ENCODE measurements at places on chromosomes 2 and 18.

- DNase-seq: no peak
Measured at GRCh38 chr2:229856413-229856812, 65.4 kb downstream of the TRIP12 start.

DNA sequence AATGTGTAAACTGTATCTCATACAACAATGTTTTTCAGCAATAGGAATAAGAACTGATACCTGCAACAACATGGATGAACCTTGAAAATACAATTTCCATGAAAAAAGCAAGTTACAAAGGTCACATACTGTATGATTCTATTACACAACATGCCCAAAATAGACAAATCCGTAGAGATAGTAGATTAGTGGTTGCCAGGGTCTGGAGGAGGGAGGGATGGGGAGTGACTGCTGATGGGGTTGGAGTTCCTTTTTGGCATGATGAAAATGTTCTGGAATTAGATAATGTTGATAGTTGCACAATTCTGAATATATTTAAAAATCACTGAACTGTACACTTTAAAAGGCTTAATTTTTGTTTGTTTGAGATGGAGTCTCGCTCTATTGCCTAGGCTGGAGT is 33.8 kb downstream of the UBXN4 start:
- DNase-seq: no peak

DNA sequence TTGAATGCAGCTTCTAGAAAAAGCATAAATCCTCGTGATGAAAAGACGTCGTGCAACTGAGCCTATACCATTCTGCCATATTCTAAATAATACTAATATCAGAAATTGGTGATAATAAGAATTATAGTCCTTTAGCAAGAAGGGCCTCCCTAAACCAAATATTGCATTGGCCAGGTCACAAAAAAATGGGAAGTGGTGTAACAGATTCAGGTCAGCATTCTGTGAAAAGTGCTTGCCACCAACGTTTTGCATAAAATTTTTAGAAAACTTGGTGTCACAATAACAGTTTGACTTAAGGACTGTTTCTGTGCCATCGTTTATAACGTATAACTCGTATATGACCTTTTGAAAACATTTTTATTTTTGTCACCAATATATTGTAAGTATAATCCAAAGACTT is 603.6 kb downstream of the CPS1 start:
- no peak for DNase-seq

GRCh38 chr2:151718247-151718646 is 16.0 kb downstream of the NEB start:
- no peak for DNase-seq

DNA sequence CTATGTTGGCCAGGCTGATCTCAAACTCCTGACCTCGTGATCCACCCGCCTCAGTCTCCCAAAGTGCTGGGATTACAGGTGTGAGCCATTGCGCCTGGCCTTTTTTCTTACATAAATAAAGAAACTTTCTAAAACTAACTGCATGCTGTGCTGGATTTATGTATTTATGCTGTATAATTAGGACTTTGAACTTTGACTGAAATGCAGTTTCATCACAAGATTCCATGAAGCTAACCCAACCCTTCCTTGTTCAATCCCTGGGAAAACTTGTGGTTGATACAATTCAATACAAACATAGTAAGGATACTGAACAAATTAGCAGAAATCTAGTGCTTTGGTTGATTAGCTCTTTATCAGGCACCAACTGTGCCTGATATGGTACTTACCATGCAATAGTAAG is 20.9 kb upstream of the SLC35F5 start:
- DNase-seq: no peak

GRCh38 chr2:86675511-86676015 is 44.5 kb upstream of the RMND5A start:
- no peak for DNase-seq

- no peak for DNase-seq
Measured at GRCh38 chr2:187447336-187447735, 716 bp downstream of the CALCRL start.

- no peak for DNase-seq
Measured at GRCh38 chr2:52311862-52312261, 1279.9 kb upstream of the NRXN1 start.

GRCh38 chr2:62196278-62196901 is 475 bp downstream of the B3GNT2 start:
- DNase-seq: no peak

GRCh38 chr2:80340022-80340421 is 35.5 kb upstream of the LRRTM1 start:
- no peak for DNase-seq

GRCh38 chr2:183001948-183002347 is 36.3 kb downstream of the NCKAP1 start:
- DNase-seq: no peak

- no peak for DNase-seq
Measured at GRCh38 chr2:21024198-21024597, 19.7 kb downstream of the APOB start.

DNA sequence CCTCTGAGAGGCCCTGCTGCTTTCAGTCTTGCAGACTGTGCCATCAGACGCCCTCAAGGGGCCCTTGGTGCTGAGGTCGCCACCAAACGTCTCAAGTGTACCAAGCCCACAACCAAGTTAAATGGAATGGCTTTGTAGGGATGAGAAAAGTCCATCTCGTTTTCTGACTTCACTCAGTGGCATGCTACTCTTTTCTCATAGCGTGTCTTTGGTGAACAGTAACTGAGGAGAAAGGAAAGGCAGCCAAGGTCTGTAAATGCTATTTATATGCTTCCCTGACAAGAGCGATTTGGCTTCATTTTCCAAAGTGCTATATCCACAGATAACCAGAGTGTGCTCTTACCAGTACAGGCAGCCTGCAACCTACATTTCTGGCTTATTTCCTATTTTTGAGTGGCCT is 123.0 kb downstream of the MTX2 start:
- peak; percentile 52 for DNase-seq

GRCh38 chr18:36931106-36931505 is 102.2 kb downstream of the KIAA1328 start:
- DNase-seq: no peak

GRCh38 chr2:233375490-233376314 is 21.4 kb downstream of the DGKD start:
- no peak for DNase-seq

DNA sequence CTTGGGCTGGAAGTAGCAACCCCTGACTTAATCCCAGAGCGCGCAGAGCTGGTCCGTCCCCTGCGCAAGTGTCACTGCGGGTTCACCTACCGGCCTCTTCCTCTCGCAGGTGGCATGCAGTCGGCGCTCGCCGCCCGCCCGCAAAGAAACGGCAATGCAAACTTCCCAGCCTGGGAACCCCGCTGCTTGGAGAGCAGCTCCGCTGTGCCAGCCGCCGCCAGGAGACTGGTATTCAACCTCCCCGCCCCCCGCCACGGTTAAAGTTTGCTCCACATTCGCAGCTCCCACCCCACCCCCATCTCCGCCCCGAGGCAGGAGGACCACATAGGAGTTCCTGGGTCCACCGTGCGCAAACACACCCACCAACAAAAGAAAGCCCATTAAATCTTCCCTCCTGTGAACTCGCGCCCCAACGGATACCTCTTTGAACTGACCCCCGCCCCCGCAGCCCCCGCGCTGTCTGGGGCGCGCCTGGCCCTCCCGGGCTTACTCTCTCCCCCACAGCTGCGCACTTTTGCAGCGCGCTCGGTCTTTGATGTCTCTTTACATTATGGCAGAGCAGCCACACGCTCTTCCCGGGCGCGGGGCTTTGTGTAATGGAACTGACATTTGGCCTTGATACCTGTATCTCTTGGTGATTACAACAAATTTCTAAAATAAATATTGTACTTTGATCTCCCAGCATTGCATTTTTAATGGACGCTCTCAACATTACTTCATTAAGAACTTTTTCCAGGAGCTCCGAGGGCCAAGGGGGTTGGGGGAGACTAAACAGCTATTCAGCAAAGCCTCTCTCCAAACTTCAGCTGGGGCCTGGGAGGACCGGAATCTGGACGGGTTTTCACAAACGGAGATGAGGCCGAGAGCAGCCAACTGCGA is 3.1 kb upstream of the SP5 start:
- DNase-seq: no peak

GRCh38 chr2:195782156-195782555 is 125.1 kb downstream of the SLC39A10 start:
- peak; percentile 42 for DNase-seq

DNA sequence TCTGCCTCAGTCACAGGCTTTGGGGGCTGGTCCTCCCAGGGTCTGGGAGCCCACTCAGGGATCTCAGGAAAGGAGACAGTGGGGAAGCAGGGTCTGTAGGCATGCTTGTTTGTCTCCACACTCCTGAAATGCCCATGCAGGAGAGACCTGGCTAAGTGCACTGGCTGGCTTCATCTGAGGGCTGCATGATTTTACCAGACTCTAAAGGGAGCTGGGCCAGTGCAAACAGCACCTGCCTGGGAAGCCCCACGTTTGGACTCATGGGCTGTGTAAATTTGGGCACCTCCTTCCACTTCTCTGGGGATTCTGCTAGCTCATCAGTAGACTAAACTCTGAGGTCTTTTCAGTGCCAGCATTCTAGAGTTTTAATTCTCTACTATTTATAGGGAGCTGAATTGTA is 33.7 kb downstream of the LYPD1 start:
- no peak for DNase-seq

DNA sequence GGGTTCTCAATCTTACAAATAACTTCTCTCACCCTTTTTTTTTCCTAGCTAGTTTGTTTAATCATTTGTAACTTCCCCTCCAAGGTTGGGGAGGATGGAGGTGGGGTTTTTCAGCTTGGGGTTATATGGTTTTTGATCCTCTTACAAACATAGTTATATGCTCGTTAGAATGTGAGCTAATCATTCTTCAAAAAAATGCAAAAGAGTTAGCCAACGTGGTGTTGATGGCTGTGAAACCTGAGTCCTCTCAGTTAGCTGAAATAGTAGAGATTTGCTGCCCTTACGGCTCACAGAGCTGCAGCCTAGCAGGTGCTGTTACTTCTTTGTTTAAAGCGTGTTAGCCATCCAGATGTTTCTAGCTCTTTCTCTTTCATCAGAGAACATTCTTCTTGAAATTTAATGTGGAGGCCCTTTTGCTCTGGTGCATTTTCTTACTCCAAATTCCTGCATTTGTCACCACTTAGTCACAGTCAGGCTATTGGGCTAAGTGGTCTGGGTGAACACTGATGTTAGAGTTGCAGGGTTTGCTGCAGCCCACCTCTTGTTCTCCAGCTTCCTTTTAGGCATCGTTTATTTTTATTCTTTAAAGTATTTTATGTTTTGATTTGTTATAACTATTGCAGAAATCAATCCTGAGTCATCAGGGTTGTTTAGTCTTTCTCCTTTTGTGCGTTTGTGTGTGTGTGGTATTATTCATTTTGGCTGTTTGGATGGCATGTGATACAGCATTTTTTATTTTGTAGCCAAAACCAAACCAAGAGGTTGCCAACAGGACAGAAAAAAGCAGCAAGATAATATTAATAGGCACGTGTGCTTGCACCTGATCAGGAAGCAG is 41.1 kb downstream of the LIMS1 start:
- peak; percentile 89 for DNase-seq

GRCh38 chr2:26982102-26982742 is 11.8 kb downstream of the MAPRE3 start:
- peak; percentile 13 for DNase-seq

DNA sequence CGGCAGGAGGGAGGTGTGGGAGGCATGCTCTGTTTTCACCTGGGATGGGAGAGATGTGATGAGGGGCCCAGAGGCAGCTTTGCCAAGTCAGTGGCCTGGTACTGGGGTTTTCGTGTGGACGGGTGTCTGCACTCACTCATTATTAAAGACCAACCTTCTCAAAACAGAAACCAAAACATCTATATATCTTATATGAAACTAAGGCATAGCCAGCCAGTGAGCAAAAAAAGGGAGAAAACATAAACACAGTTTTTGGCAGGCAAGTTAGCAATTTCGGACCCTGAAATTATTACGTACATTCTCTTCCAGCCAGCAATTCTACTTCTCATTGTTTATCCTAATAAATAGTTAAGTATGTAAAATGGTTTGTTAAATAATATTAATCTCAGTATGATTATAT is 181.1 kb upstream of the SMAD2 start:
- DNase-seq: no peak

GRCh38 chr2:200735061-200735460 is 76.6 kb upstream of the BZW1 start:
- DNase-seq: peak; percentile 21

GRCh38 chr2:39069136-39069515 is 51.7 kb downstream of the SOS1 start:
- DNase-seq: no peak

GRCh38 chr18:46053368-46054095 is 18.5 kb downstream of the PSTPIP2 start:
- DNase-seq: peak; percentile 75

- DNase-seq: no peak
Measured at GRCh38 chr2:240214790-240215675, 74.6 kb upstream of the OTOS start.

GRCh38 chr2:45664635-45665261 is 13.3 kb downstream of the PRKCE start:
- DNase-seq: no peak

DNA sequence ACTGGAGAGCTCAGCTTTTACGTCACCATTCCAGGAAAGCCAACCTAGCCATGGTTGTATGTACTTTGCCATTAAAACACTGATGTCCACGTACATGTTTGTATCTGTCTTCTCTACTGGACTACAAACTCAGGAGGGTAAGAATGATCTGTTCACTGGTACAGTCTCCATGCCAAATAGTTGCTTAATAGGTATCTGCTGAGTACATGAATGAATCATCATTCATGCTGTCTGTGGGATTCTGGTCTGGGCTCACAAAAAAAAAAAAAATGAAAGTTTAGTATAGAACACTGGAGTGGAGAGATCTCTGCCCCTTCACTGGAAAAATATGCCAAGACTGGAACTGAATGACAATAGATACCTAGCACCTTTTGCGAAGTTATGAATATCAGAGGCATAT is 102.6 kb upstream of the ITGA4 start:
- DNase-seq: peak; percentile 90

GRCh38 chr18:51151568-51152511 is 45.6 kb downstream of the MEX3C start:
- DNase-seq: no peak

DNA sequence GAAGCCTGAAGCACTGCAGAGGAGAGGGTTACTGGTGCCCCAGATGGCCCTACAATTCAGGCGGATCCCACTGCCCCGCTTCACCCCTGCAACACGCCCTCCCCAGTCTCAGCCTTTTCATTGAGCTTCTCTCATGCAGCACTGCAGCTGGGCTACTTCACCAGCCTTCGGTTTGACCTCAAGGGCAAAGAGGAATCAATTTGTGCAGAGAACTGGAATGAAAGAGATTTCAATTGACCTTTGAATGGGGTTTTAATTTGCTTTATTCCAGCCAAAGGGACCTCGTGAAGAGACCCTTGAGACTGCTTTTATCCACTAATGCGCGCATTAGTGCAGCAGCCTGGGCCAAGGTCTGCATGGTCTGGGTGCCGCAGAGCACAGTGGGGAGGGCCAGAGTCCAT is 8.8 kb upstream of the POMC start:
- DNase-seq: no peak

Data from fibroblast of upper back skin (primary cell).